ENCODE measurements at places on chromosomes 4 and X. TPM values are rescaled to one million over a fixed set of nuclear protein-coding genes. Genes with fewer than 3 reads are reported as not detected.

DNA sequence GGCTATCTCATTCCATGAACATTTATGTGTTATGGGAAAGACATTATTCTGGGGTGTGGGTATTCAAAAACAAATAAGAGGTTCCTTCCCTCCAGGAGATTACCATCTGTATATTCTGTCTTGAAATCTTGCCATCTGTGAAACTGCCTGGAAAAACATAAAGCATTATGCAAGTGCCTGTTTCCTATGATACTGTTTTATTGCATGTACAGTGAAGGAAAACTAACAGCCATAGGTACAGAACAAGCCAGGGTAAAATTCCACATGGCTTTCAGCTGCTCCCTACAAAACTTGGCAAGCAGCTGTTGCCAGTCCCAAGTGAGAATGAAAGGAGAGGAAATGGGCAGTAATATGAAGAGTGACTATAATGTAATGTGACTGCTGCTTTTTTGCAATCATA, 136.0 kb downstream of the GUCY2F start:
- DNase-seq: no peak

- no peak for DNase-seq
Observed at GRCh38 chr4:10056334-10057022, 35.2 kb upstream of the SLC2A9 start.

Gene ZMAT1
- 4.2 TPM for total RNA-seq

Gene FANCB
- 0.54 TPM for total RNA-seq

Gene ADH1A
- total RNA-seq: 0.84 TPM

DNA sequence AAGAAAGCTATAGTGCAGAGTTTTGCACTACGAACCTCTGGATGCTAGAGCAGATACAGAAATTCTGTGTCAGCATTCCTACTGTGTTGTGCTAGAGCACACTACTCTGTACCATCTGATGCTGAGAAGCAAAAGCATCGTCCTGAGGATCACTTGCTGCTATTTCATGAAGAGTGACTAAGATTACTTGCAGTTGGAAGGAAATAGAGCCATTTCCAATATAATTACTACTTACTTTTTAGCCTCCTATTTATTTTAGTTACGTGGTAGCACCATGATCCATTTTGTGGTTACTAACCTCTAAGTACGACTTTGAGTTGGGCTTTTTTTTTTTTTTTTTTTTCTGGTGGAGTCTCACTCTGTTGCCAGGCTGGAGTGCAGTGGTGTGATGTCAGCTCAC, 226.7 kb downstream of the PALLD start:
- DNase-seq: no peak

Gene KIT
- 1.5 TPM for total RNA-seq

Gene DBET
- total RNA-seq: not detected

Gene CSN1S1
- total RNA-seq: not detected

DNA sequence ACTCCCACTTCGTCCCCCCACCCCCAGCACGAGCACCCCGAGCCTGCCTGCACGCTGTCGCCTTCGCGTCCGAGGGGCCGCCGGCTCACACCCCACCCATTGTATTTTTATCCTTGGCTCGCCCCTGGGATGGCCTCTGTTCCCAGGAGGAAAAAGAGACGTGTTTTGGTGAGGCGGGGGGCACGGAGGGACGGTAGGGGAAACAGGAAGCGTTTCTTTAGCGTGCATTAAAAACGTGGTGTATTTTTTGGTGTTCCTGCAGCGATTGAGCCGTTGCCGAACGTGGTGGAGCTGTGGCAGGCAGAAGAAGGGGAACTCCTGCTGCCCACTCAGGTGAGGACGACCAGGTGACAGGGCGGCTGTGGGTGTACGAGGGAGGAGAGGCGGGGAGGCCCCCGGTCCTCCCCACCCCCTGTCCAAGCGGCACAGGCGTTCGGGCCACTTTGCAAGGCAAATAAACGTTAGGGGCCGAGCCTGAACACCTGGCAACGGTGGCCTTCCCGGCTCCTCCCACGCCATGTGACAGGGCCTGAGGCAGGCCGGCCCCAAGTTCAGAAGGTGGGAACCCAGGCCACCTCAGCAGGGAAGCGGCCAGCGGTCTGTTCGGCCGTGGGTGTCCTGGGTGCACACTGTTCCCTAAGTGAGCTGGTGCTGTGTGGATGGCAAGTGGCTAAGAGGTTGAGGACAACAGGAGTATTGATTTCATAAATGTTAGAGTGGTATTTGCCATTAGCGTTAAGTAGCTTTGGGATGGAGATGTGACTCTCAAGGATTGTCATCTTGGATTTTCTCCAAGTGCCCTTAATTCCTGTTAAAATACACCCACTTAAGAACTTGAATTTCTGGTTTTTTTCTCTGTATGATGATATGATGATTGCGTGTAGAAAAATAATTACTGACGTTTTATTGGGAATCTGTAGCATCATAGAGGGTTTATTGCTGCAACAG, 1.1 kb downstream of the TMEM131L start:
- peak; percentile 77 for DNase-seq

- DNase-seq: no peak
Observed at GRCh38 chr4:76758290-76758882, 139.6 kb downstream of the SOWAHB start.

DNA sequence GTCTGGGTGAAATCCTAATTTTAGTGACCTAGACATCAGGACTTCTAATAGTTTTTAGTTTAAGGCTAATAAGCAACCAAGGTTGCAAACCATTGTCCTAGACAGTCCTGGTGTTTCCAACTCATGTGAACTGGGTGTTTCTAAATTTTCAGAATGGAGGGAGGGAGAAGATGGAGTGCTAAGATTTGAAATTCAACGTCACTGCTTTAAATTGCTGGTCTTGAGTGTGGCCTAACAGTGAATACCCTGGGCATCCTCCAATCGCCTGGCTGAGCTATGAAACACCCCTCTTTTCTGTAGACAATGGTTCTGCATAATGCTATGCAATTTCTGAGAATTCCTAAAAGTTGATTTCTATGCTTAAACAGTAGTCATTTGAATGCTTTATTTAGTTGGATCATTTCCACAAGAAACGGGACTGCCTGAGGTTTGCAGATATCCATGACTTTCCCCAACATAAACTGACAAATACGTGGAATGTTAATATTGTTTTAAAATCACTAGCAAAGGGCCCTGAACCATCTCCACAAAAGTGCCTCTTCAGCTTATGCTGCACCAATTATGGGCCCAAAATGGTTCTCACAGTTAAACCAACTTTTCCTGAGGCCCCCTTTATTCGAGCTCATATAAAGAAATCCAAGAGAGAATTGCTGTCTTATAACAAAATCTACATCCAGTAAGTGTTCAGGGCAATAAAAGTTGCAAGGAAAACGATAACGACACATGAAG, 1.1 kb downstream of the FBXL5 start:
- no peak for DNase-seq

Gene USP9X
- 51.6 TPM for total RNA-seq

DNA sequence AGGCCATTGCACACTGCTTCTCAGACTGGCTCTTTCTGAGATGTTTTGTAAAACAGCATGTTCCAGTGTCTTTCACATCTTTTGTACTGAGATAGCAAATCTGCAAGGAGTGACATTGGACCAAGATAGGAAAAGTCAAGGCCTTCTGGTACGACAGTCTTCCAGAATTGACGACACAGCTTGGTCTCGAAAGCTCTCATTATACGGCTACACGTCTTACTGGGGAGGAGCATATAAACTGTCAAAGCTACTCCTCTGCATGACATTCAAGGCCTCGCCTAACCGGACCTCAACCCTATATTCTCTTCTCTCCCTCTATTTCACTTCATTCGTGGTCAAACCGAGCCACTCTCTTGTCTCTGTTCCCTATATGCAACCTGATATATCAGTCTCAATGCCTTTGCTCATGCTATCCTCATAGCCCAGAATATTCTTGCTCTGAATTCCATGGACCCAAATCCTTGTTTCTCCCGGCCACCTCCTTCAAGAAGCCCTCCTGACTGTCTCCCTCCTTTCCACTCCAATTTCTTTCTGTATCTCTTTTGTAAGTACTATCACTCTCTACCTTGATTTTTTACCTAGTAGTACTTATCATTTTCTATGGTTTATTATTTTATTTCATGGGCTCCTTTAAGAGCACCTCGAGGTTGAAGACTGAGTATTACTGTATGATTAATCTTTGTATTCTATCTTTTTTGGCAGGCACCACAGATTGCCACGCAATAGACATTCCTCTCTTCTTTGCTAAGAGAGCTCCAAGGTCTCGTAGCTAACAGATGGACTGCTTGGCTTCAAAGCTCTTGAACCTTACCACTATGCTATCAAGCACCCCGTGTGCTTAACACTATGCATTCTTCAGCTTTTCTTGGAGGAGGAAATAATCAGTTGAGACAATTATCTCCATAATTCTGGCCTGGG, 35.1 kb downstream of the RBM47 start:
- DNase-seq: no peak

GRCh38 chr4:174503079-174503715, 19.1 kb downstream of the HPGD start:
- DNase-seq: no peak

- DNase-seq: no peak
Observed at GRCh38 chr4:48432017-48432416, 51.1 kb upstream of the SLC10A4 start.

Gene FAM241A
- total RNA-seq: 8.8 TPM

DNA sequence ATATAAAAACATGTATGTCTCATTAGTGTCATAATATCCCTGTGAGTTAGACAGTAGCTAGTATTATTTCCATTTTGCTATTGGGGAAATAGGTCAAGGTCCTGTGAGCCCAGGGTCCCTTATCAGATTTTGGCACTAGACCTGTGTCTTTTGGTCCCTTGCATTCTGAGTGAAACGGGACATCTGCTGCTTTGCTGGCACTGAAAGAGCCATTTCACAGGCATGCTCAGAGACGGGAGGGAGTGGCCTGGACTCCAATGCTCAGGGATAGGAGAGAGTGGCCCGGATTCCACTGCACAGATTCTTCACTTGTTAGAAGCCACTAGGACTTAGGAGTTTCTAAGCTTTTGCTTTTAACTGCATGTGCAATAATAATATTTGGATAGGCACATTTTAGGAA, 177.2 kb downstream of the TSPAN5 start:
- no peak for DNase-seq

DNA sequence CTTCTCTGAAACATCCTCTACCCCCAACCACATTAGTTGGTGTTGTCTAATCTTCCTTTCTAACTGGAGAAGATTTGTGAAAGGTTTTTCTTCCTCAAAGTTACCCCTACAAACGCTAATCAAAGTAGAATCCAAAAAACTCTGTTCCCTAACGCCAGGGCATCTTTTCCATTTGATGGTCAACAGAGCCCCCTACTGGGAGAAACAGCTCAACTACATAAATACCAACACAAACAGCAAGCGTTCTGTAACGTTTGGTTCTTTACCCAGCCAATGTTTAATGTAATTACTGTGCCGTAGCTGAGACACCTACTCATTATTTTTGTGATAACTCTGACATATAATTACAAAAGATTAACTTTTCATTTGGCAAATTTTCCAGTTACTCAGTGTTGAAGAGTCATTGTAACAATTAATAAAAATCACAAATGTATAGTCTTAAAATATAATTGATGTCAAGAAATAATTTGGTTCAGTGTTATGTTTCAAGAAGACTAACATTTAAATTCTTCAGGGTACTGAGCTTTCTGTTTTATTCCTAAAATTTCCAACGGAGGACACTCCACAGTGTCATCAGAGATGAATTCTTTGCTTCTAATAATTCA, 94.9 kb upstream of the TBC1D9 start:
- DNase-seq: no peak

- DNase-seq: no peak
Observed at GRCh38 chr4:102114118-102114630, 231.1 kb downstream of the SLC39A8 start.

GRCh38 chrX:48751343-48751742, 10.2 kb upstream of the GLOD5 start:
- no peak for DNase-seq

Gene SUPT20HL2
- total RNA-seq: not detected

GRCh38 chr4:176834531-176834930, 41.8 kb upstream of the VEGFC start:
- DNase-seq: no peak

- DNase-seq: no peak
Observed at GRCh38 chrX:119042040-119042439, 30.8 kb upstream of the CT47C1 start.

- DNase-seq: no peak
Observed at GRCh38 chr4:181007751-181008150, 1235.5 kb upstream of the TENM3 start.

GRCh38 chr4:17008834-17009345, 110.4 kb upstream of the LDB2 start:
- DNase-seq: no peak

- no peak for DNase-seq
Observed at GRCh38 chrX:39414290-39414854, 613.1 kb downstream of the MID1IP1 start.

- no peak for DNase-seq
Observed at GRCh38 chr4:33722254-33722653, 2522.1 kb downstream of the ARAP2 start.

DNA sequence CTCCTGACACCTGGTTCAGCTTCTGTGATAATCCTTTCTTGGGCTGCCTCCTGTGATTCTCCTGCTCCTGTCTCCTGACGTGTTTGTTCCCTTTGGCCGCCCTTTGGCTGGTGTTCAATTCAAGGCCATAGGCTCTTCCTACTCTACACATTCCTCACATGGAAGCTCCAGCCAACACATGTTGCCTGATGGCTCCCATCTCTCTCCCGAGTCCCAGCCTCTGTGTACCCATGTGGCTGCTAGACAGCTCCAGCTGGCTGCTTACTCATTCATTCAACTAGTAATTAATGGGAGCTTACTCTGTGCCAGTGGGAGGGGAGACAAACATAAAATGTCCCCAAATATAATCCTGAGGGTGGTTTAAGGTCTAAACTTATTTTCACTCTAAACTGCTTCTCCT, 9.2 kb upstream of the MED28 start:
- no peak for DNase-seq

- DNase-seq: no peak
Observed at GRCh38 chrX:148938348-148938747, 437.9 kb downstream of the AFF2 start.

Gene GPM6B
- 5.1 TPM for total RNA-seq

Gene TGIF2LX
- total RNA-seq: not detected

Gene GNRHR
- not detected for total RNA-seq

Gene F8A2
- total RNA-seq: not detected

Gene MMAA
- 8.5 TPM for total RNA-seq

DNA sequence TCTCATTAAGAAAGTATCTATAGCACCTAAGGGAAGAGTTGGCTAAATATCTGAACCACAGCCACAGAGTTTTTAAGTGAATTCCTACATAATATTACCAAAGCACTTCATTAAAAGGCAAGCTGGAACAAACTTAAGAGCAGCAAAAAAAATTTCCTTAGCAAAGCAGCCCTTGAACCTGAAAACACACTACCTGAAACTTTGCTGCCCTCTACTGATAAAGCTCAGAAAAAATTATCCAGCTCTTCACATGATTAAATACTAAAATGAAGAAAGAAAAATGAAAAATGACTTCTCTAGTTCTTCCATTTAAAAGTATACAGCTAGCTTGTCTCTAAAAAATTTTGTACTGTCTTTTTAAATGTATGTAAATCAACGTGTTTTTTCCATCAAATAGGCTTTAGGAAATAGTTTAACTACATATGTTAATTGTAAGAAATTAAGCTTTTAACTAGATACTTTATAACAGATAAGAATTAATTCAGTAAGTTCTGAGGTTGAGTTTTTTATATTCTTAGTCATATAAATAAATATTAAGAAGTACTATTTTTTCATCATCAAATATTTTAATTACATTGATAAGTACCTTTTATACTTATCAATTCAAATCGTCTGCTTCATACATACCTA, 156.1 kb downstream of the STPG2 start:
- no peak for DNase-seq

Gene GLRA3
- not detected for total RNA-seq
